ENCODE measurements at places on chromosomes 6 and 20.

GRCh38 chr6:68710916-68711315 is 75.8 kb downstream of the ADGRB3 start:
- no peak for DNase-seq

GRCh38 chr6:107662333-107662732 is 161.8 kb downstream of the SCML4 start:
- DNase-seq, result no peak

DNA sequence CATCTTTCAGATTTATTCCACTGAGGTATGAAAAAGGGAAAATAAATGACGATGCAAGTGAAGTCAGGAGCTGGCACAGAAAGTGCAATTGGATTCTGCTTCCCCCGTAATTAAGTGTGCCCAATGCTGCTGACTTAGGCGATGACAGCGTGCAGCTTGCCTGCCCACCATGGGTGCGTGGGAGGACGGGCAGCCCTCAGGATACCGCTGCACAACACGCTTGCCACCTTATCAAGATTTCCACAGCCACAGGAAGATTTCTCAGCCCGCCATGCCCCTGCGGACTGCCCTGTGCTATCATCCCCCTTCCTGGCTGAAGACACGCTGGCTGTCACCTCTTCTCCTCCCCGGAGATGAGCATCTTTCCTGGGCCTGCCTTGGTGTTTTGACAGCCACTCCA is 103.3 kb upstream of the BACH2 start:
- no peak for DNase-seq

DNA sequence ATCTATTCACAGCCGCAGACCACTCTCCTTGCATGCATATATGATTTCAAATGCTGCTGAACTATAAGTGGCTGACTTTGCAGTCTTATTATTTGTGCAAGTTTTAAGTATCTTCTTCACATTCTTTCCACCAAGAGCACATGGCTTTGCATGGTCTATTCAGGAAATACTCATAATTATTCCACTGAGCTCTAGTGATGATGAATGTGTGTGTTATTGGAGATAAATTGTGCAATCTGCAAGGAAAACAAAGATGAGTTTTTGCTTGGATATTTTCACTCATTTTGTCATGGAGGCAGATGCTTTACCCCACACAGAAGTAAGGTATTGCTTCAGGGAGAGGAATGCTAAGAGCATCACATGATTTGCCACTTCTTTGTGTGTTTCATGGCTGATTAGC is 764.6 kb downstream of the TBC1D32 start:
- DNase-seq, result no peak

DNA sequence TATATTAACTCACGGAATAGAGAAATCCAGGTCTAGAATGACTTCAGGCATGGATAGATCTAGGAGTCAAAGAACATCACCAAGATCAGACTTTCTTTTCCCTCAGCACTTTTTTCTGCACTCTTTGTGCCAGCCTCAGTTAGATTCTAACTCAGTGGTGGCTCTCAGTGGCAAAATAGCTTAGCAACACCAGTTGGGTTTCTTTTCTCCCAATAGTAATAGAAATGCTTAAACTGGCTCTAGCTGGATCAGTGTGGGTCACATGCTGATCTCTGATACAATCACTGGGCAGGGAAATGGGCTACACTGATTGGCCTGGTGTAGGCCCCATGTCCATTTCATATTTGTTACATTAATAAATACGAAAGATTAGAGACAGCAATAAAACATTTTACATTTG is 44.2 kb upstream of the ARFGEF2 start:
- DNase-seq, result no peak

- DNase-seq, result no peak
Measured at GRCh38 chr6:42745083-42745639, 742 bp downstream of the TBCC start.

DNA sequence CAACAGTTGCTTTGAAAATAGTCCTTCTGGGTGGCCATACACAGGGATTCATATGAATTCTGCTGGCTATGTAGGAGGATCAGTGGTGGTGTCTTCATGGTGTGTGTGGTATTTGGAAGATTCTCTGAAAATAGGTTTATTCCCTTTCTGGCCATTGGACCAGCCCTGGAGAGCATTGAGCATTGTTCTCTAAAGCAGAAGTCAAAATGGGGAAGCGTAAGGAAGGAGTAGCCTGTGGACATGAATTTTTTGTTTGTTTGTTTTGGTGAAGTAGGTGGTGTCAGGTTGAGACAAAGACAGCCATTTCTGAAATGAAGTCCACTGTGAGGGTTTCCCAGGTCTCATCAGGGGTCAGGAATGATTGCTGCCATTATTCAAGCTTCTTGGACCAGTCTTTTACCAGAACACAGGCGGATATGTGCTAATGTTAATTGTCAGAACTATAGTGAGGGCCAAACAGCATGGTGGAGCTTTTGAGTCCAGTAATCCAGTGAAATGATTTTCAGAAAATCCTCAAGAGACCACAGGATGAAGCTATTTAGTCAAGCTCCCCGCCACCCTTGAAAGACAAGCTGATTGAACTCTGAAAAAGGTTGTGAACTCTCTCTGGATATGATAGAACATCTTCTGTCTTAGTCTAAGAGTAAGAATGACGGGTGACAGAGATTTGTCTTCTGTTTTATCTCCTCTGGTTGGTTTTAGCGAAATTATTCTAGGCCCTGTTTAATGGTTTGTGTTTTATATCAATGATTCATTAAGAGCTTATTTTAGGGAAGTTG is 60.0 kb downstream of the DNAH8 start:
- DNase-seq, result no peak

GRCh38 chr6:23370051-23370450 is 756.0 kb upstream of the NRSN1 start:
- DNase-seq, result no peak

GRCh38 chr6:136059308-136059707 is 190.8 kb downstream of the MTFR2 start:
- DNase-seq, result no peak

All from activated CD8-positive, alpha-beta memory T cell treated with anti-CD3 and anti-CD28 coated beads for 1 hour (primary cell).